ENCODE measurements at places on chromosomes 12 and 14.

- DNase-seq, result peak; percentile 78
Measured at GRCh38 chr12:107126796-107127481, 33.6 kb upstream of the CRY1 start.

GRCh38 chr14:53924753-53925152 lies 31.9 kb downstream of the BMP4 start:
- DNase-seq, result no peak

DNA sequence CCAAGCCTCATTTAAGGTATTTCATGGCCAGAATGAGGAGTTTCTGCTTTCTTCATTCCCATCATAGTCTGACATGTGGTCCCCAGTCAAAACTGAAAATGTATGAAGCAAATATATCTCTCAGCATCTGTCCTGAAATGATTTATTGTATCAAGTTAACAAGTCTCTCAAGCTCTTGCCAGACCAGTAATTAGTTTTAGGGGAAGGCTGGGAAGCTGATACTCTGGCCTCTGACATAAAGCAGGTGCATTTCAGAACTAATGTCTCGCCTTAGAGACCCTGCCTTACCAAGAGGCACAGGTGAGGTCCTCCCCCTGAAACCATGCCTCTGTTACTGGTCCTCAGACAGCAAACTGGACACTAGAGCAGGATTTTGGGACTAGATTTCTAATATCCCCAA lies 266.5 kb downstream of the SLC15A4 start:
- DNase-seq, result no peak

- no peak for DNase-seq
Measured at GRCh38 chr12:79929065-79929464, 5.8 kb downstream of the PPP1R12A start.

DNA sequence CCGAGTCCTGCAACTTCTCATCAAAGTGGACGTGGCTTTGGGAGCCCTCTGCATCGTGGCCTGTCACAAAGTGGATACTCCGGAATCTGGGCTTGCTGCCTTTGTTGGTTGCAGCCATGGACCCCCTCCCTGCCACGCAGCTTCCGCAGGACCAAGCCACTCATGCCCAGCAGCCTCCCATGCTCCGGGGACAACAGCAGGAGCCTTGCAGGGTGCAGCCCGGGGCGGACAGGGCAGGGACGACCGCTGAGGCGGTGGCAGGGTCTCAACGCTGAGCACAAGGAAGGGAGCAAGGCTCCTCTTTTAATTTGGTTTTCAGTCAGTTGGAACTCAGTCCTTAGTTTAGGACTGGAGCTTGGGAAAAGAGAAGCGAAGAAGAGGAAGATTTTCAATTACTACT lies 12.1 kb upstream of the ADCY6 start:
- DNase-seq, result no peak

DNA sequence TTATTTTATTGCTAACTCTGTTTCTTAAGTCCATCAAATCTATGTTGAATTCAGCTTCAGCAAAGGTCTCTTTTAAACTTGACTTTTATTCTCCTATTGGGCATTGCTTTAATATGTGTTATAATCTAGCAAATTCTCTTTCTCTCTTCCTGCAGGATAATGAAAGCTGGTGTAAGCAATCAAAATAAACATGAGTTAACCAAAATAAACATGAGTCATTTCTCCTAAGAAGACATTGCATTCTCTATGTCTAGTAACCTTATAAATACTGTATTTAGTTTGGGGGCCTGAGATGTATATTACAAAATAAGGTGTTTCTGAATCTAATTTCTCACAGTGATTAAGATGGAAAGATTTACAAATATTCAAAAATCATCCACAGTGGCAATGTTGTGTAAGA lies 739.1 kb upstream of the ATXN7L3B start:
- no peak for DNase-seq

DNA sequence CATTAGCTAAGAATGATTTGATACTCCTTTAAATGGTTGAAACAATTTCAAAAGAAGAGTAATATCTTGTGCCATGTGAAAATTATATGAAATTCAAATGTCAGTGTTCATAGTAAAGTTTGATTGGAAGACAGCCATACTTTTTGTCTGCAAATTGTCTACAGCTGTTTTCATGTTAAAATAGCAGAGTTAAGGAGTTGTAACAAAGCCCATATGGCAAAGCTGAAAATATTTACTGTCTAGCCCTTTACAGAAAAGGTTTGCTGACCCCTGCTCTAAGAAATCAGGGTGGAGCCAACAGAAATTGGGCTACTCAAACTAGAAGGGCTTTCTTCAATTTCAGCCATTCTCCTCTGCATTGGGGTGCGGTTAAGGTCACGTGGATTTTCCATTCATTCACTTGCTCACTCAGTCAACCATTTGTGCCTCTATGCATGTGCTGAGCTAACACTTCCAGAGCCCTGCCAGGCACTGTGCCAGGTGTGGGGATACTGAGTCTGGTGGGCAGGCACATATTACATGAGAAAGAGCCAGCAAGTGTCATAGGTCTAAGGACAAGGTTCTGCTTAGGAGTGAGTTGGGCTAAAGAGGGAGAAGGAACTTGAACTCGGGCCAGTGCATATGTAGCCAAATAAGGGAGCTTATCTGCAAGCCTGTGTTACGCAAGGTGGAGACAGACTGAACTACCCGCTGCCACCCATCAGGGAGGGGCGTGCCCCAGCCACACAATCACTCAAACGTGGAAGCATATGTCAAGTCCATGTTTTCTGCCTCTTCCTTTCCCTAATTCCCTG lies 139.8 kb upstream of the NOS1 start:
- DNase-seq, result no peak

DNA sequence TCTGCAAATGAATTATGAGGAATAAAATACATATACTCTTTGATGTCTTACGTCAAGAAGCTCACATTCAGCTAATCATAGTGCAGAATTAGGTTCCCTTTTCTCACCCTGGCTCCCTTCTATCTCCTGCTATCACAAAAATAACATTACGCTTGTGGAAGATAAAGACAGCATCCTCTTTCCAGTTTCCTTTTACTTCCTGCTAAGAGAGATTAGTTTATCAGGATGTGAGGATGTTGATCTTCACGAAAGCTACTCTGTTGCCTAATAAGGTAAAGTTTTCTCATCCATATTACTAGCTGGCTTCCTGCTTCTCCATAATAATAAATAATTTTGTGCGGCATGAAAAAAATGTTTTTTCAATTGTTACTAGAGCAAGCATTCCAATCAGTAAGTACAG lies 217.7 kb upstream of the DCN start:
- no peak for DNase-seq

DNA sequence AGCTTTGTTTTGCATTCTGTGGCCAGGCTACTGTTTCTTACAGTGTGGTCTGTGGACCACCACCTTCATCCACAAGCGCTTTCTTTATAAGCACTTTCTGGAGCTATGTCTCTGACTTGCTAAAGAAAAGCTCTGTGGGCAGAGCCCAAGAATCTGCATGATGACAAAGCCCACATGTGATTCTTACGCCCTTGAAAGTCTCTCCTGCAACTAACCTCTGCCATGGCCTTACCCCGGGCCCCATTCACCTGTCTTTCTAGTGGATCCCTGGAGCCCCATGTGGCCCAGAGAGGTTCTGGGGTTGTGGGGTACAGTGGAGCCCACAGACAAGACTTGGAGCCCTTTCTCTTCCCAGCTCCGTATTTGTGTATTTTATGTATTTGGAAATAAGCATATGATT lies 16.6 kb downstream of the PLEKHH1 start:
- no peak for DNase-seq

GRCh38 chr12:16603916-16604575 lies 1.9 kb downstream of the LMO3 start:
- DNase-seq, result peak; percentile 75

DNA sequence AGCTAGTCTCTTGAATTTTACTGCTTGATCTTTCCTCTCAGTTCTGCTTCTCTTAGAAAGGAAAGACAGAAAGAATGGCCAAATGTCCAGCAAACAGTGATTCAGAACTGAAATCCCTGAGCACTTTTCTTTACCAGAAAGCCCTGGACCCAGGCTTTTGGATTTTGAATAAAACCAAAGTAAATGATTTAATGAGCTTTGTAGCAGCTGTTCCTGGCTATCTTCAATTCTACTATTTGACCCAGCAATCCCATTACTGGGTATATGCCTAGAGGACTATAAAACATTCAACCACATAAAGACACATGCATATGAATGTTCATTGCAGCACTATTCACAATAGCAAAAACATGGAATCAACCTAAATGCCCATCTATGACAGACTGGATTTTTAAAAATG lies 187.2 kb downstream of the PRKD1 start:
- no peak for DNase-seq

- DNase-seq, result no peak
Measured at GRCh38 chr14:94368956-94369355, 19.4 kb downstream of the SERPINA1 start.

DNA sequence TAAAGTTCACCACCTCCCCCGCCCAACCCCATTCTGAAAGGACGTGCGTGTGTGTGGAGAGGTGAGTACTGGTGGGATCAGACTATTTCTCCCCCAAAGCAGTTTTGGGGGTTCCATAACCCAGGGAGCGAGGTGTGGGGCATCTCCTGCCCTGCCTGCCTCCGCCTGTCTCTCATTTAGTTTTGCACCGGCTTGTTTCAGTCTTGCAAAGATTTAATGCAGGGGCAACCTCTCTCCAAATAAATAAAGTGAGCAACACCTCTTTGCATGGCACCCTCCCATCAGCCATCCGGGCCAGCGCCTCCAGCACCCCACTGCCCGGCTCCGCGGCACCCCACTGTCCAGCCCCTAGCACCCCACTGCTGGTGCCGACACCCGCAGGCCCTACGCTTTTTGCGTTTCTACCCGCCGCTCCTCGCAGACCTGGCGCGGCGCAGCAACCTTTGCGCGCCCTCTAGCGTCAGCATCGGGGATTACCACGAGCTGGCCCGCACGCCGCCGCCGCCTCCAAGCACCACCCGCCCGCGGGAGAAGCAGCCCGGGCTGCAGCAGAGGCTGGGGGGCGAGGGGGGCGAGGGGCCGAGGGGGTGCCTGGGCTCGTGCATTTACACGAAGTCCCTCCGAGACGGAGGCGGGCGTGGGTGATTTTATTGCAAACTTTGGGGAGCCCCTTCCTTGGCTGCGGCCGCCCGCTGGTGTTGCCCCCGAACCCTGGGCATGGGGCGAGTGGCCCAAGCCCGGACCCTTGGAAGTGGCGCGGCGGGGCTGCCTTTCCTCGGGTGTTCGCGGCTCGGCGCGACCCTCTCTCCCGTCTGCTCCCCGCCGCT lies 55.8 kb upstream of the VRK1 start:
- DNase-seq, result no peak

- DNase-seq, result no peak
Measured at GRCh38 chr14:97107080-97107479, 309.9 kb downstream of the VRK1 start.

DNA sequence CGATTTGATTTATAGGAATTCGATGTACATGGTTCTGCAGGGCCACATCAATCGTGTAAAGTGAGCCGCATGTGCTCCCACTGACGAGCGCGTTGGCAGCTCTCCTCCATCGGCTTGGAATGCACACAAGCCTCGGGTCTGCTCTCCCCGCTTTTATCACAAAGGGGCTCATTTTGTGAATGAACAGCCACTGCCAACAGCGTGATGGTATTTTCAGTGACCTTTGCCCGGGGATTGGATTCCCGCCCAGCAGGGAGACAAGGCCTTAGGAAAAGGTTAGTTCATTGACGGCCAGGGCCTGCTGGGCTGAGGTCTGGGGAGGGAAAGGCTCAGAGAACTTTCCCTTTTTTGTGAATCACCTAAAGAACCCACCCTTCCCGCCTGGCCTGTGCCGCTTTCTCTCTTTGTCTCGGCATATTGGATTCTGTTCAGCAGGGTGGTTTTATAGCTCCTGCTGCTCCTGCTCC lies 232.1 kb downstream of the MSRB3 start:
- no peak for DNase-seq

- no peak for DNase-seq
Measured at GRCh38 chr14:77442196-77442595, 15.2 kb downstream of the VIPAS39 start.

GRCh38 chr12:79373896-79374499 lies 316.8 kb downstream of the PAWR start:
- no peak for DNase-seq

GRCh38 chr12:21993438-21993981 lies 52.3 kb upstream of the ABCC9 start:
- DNase-seq, result no peak

GRCh38 chr14:82080370-82080769 lies 546.7 kb upstream of the SEL1L start:
- no peak for DNase-seq

DNA sequence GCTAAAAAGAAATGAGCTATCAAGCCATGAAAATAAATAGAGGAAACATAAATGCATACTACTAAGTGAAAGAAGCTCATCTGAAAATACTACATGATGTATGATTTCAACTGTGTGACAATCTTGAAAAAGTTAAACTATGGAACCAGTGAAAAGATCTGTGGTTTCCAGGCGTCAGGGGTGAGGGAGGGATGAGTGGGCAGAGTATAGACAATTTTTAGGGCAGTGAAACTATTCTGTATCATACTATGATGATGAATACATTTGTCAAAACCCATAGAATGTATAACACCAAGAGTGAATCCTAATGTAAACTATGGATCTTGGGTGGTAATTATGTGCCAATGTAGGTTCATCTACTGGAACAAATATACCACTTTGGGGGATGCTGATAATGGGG lies 21.3 kb downstream of the SPX start:
- DNase-seq, result no peak

DNA sequence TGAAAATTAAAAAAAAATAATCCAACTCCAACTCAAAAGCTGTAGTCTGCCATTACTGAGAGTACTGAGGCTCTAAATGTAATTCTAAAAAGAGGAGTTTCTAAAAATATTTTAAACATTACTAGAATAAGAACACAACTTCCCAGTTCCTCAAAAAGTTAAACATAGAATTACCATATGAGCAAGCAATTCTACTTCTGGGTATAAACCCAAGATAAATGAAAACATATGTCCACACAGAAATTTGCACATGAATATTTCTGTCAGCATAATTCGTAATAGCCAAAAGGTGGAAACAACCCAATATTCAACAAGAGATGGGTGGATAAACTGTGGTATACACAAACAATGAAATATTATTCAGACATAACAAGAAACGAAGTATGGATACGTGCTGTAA lies 15.0 kb upstream of the NR2C1 start:
- no peak for DNase-seq

DNA sequence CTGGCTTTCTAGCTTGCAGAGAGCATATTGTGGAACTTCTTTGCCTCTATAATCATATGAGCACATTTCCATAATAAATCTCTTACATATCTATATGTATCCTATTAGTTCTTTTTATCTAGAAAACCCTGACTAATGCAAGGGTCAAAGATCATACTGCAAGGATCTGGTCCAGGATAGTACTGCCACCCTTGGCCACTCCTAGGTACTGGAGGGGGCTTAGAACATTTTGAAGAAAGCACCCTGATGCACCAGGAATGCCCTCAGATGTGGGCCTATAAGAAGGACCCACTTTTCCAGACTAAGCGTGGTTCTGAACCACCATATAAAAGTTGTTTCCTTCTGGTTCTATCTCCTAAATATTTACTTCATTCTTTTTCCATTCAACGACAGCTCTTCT lies 14.6 kb downstream of the ATXN7L3B start:
- DNase-seq, result no peak

- DNase-seq, result no peak
Measured at GRCh38 chr14:73634011-73634833, 10.6 kb upstream of the DNAL1 start.

All from NCI-H2081 treated with DMSO at 0.1 percent for 48 hours (cell line).